ENCODE measurements at places on chromosomes 3 and 15.

DNA sequence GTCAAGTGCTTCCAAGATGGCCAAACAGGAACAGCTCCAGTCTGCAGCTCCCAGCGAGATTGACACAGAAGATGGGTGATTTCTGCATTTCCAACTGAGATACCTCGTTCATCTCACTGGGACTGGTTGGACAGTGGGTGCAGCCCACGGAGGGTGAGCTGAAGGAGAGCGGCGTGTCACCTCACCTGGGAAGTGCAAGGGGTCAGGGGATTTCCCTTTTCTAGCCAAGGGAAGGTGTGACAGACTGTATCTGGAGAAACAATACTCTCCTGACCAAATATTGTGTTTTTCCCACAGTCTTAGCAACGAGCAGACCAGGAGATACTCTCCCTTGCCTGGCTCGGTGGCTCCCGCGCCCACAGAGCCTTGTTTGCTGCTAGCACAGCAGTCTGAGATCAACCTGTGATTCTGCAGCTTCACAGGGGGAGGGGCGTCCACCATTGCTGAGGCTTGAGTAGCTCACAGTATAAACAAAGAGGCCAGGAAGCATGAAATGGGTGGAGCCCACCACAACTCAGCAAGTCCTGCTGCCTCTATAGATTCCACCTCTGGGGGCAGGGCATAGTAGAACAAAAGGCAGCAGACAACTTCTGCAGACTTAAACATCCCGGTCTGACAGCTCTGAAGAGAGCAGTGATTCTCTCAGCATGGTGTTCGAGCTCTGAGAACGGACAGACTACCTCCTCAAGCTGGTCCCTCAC, 293.5 kb upstream of the SUCLG2 start:
- no peak for DNase-seq

GRCh38 chr3:53989451-53989850, 97.8 kb upstream of the SELENOK start:
- DNase-seq, result peak; percentile 32

GRCh38 chr3:94614192-94614591, 551.3 kb downstream of the NSUN3 start:
- no peak for DNase-seq

- DNase-seq, result no peak
These were observed 271.4 kb upstream of the RARB start for GRCh38 chr3:25156626-25157025.

DNA sequence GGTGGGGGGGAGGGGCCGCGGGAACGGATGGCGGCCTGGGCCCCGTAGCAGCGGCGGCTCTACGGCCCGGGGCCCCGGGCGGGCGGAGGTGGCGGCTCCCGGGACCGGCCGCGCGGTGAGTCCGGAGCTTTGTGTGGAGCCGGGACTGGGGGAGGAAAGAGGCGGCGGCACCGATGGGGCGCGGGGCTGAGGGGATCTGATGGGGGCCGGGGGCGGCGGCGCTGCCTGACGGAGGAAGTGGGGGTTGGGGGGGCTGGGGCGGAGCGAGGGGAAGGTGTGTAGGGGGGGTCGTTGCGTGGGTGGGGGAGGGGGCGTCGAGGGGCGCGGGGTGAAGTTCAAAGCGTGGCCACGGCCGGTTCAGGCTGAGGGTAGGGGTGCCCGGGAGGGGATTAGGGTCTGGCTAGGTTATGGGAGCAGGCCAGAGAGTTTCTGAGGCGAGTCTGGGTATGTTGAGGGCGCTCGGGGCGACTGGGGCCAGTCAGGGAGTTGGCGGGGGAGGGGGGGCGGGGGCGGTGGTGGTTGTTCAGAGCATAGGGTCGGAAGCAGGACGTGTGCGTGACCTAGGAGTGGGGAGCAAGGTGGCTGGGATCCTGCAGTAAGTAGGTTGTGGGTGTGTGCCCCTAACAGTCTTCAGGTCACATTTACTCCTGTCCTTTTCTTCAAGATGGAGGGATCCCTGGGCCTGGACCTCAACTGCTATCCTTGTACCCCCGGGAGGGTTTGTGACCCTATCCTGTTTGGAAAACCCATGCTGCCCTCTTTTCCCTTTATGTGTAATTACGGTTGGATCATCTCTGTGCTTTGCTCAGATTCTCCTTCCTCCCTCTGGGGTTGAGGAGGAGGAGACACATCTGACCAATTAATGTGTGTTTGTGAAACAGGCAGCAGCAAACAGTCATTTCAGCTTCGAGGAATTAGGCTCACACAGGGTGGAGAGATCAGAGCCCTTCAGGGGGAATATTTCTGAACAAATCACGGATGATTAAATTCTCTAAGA, 644 bp downstream of the ZNF609 start:
- DNase-seq, result peak; percentile 48

- DNase-seq, result no peak
These were observed 496.1 kb downstream of the FOXP1 start for GRCh38 chr3:71087143-71088018.

- DNase-seq, result no peak
These were observed 17.5 kb upstream of the ZBTB20 start for GRCh38 chr3:115164374-115165221.

- DNase-seq, result no peak
These were observed 9.2 kb upstream of the PDZRN3 start for GRCh38 chr3:73633916-73634344.
